ENCODE measurements at places on chromosomes 2 and 18. TPM values are rescaled to one million over a fixed set of nuclear protein-coding genes. Genes with fewer than 3 reads are reported as not detected.

Gene PDK1
- 53.0 TPM for total RNA-seq

Gene SCN3A
- not detected for total RNA-seq

Gene GKN2
- not detected for total RNA-seq

Gene LOXHD1
- not detected for total RNA-seq

Gene C2orf76
- 7.3 TPM for total RNA-seq

Gene C1D
- total RNA-seq: 22.8 TPM

Gene PEX13
- total RNA-seq: 13.1 TPM

Gene RTP5
- 0.44 TPM for total RNA-seq

Gene PTPRM
- 3.6 TPM for total RNA-seq

Gene CYRIA
- total RNA-seq: not detected

Gene HAAO
- not detected for total RNA-seq

Gene DSG3
- total RNA-seq: not detected

Gene PDCD1
- 12.3 TPM for total RNA-seq

GRCh38 chr2:72694715-72695496 is 130.9 kb downstream of the EXOC6B start:
- H3K4me1 ChIP-seq: no peaks in the 10 kb centered on the region
- no peak overlapping the region for H3K27ac ChIP-seq
- H3K36me3 ChIP-seq: no peaks in the 10 kb centered on the region
- H3K4me3 ChIP-seq: no peak overlapping the region

DNA sequence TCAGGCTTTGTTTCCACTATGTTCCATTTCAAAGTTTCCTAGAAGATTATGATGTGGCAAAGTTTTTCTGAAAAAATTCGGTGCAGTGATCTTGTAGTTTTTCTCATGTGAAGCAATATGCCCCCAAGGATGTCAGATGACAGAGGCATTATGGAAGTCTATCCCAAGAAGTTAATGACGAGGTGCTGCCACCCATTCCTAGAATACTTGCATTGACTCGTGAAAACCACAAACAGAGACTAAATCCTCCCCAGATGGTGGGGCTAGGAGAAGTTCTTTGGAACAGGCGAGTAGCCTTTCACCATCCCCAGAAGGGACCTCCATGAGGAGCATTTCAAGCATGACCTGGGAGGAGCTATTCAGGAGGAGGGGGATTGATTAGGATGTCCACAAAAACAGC is 40.2 kb upstream of the COPS8 start:
- no peaks in the 10 kb centered on the region for H3K27me3 ChIP-seq
- H3K27ac ChIP-seq: no peak overlapping the region
- DNase-seq: no peak
- H3K4me3 ChIP-seq: no peak overlapping the region
- H3K4me1 ChIP-seq: no peaks in the 10 kb centered on the region
- no peaks in the 10 kb centered on the region for H3K36me3 ChIP-seq

DNA sequence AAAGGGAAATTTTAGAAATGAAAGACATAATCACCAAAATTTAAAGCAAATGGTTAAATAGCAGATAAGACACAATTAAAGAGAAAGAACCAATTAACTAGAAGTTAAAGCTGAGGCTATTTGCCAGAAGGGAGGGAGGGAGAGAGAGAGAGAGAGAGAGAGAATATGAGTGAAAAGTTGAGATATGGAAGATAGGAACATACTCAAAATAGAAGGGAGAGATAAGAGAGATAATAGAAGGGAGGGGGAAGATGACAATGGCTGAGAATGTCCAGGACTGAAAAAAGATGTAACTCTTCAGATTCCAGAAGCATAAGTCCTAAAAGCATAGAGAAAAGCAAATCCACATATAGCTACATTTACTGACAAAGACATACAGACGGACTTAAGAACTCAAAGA is 17.1 kb upstream of the AAK1 start:
- no peak overlapping the region for H3K4me3 ChIP-seq
- no peak for DNase-seq
- H3K4me1 ChIP-seq: no peaks in the 10 kb centered on the region
- H3K27ac ChIP-seq: no peak overlapping the region
- no peaks in the 10 kb centered on the region for H3K27me3 ChIP-seq

DNA sequence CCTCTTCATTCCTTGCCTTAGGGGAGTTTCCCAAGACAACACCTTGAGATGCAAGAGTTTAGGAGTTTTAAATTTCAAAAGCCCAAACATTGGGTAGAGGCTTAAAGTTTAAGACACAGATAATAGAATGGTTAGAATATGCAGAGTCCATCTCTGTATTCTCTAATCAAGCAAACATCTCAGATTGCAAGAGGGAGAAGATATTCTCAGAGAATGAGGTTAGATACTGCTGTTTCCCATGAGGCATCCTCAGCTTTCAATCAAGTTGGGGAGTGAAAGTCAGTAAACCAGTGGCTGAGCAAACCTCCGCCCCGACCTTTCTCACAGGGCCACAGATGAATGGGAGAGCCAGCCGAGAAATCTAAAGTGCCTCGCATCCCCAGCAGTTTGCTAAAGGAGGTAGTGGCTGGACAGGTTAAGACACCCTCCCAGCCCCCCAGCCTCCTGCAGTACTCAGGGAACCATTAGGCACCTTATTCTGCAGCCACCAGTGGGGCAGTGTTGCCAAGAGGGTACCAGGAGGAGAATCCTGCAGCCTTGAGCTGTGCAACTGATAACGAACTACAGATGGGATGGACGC is 30.0 kb downstream of the FBXO36 start:
- no peaks in the 10 kb centered on the region for H3K27me3 ChIP-seq
- no peak overlapping the region for H3K4me3 ChIP-seq
- no peaks in the 10 kb centered on the region for H3K36me3 ChIP-seq

DNA sequence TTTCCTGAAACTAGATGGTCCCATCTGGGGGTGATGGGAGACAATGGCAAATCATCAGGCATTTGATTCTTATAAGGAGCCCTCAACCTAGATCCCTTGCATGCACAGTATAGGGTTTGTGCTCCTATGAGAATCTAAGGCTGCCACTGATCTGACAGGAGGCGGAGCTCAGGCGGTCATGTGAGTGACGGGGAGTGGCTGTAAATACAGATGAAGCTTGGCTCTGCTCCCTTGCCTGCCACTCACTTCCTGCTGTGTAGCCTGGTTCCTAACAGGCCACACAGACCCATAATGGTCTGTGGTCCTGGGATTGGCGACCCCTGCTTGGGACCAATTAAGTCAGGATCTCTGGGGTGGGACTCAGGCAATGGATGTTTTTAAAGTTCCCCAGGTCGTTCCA is 293.4 kb downstream of the ZNF521 start:
- H3K27me3 ChIP-seq: no peaks in the 10 kb centered on the region
- no peak for DNase-seq
- no peaks in the 10 kb centered on the region for H3K4me1 ChIP-seq

GRCh38 chr2:159684796-159685195 is 27.5 kb upstream of the MARCHF7 start:
- H3K4me3 ChIP-seq: no peak overlapping the region
- no peak overlapping the region for H3K27ac ChIP-seq
- no peaks in the 10 kb centered on the region for H3K27me3 ChIP-seq
- H3K4me1 ChIP-seq: no peaks in the 10 kb centered on the region

- H3K4me3 ChIP-seq: no peak overlapping the region
- no peak overlapping the region for H3K27ac ChIP-seq
- H3K4me1 ChIP-seq: no peaks in the 10 kb centered on the region
- peaks cover under 1% of the 10 kb centered on the region for H3K36me3 ChIP-seq
Observed at GRCh38 chr2:61995515-61995914, 90.0 kb downstream of the COMMD1 start.

GRCh38 chr2:56177420-56178220 is 6.2 kb upstream of the CCDC85A start:
- H3K27ac ChIP-seq: no peak overlapping the region
- H3K27me3 ChIP-seq: no peaks in the 10 kb centered on the region
- H3K36me3 ChIP-seq: no peaks in the 10 kb centered on the region
- DNase-seq: no peak
- H3K4me3 ChIP-seq: no peak overlapping the region
- no peaks in the 10 kb centered on the region for H3K4me1 ChIP-seq

DNA sequence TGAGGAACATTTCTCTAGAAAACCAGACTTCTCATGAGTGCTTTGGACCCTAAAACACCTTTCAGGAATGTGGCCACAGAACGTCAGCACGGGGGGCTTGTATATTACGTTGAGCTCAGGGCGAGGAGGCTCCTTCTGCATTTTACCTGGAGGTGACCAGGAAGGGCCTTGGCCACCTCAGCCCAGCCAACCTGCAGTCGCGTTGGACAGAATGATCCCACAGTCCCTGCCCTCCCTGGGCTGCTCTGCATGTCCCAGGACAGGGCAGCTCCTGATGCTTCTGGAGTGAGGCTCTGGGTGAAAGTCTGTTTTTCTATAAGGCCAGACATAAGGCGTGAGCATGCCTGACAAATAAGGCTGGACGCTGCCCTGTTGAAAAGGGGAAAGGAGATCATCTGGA is 121.9 kb downstream of the NDUFA10 start:
- no peak overlapping the region for H3K27ac ChIP-seq
- no peak for DNase-seq
- H3K4me1 ChIP-seq: no peaks in the 10 kb centered on the region
- no peaks in the 10 kb centered on the region for H3K36me3 ChIP-seq

GRCh38 chr18:54713386-54713785 is 114.9 kb upstream of the RAB27B start:
- no peaks in the 10 kb centered on the region for H3K27me3 ChIP-seq
- H3K4me3 ChIP-seq: no peak overlapping the region
- H3K27ac ChIP-seq: no peak overlapping the region
- no peak for DNase-seq
- H3K4me1 ChIP-seq: peaks cover 10% of the 10 kb centered on the region
- H3K36me3 ChIP-seq: no peaks in the 10 kb centered on the region

GRCh38 chr2:205769495-205769850 is 87.2 kb downstream of the NRP2 start:
- no peaks in the 10 kb centered on the region for H3K4me1 ChIP-seq
- H3K27ac ChIP-seq: no peak overlapping the region
- H3K4me3 ChIP-seq: no peak overlapping the region

- H3K27me3 ChIP-seq: no peaks in the 10 kb centered on the region
- no peak overlapping the region for H3K27ac ChIP-seq
- H3K4me1 ChIP-seq: no peaks in the 10 kb centered on the region
- H3K4me3 ChIP-seq: no peak overlapping the region
Observed at GRCh38 chr2:6352247-6352646, 513.5 kb downstream of the CMPK2 start.

DNA sequence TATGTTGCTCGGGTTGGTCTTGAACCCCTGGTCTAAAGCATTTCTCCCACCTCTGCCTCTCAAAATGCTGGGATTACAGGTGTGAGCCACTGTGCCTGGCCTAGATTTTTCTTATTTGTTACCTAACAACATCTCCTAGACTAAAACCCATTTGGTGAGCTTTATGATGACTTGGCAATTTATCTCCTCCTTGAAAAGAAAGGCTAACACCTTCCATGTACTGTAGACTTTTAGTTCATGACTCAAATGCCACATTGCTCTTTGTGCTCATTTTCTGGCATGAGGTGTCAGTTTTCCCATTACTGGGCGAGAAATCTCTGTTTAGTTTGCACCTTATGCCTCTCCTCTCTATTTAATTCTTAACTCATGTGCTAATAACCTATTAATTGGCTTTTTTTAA is 12.3 kb upstream of the SERPINB5 start:
- peaks cover 21% of the 10 kb centered on the region for H3K27me3 ChIP-seq
- DNase-seq: no peak
- no peaks in the 10 kb centered on the region for H3K4me1 ChIP-seq
- no peak overlapping the region for H3K4me3 ChIP-seq
- H3K36me3 ChIP-seq: no peaks in the 10 kb centered on the region

DNA sequence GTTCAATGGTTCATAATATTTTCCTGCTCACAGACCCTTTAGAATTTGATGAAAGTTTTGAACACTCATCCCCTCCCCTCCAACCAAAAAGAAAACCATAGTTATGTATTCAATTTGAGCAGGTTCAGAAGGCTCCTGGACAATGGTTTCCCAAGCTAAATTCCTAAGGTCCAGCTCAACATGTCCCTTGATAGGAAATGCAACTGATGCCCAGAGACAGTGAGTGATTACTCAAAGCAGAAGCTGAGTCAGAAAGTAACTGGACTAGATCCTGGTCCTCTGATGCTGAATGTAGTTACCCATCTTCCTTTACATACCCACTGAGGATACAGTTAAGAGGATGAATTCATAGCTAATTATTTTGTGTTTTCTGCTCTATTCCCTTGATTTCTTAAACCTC is 218.9 kb upstream of the NCKAP5 start:
- no peaks in the 10 kb centered on the region for H3K36me3 ChIP-seq
- H3K4me1 ChIP-seq: no peaks in the 10 kb centered on the region
- no peaks in the 10 kb centered on the region for H3K27me3 ChIP-seq
- no peak overlapping the region for H3K27ac ChIP-seq
- H3K4me3 ChIP-seq: no peak overlapping the region
- DNase-seq: no peak

GRCh38 chr2:235390108-235390815 is 103.6 kb upstream of the AGAP1 start:
- no peaks in the 10 kb centered on the region for H3K27me3 ChIP-seq
- peaks cover 10% of the 10 kb centered on the region for H3K4me1 ChIP-seq
- H3K4me3 ChIP-seq: peak overlapping the region; percentile 64
- no peak overlapping the region for H3K27ac ChIP-seq
- H3K36me3 ChIP-seq: no peaks in the 10 kb centered on the region

DNA sequence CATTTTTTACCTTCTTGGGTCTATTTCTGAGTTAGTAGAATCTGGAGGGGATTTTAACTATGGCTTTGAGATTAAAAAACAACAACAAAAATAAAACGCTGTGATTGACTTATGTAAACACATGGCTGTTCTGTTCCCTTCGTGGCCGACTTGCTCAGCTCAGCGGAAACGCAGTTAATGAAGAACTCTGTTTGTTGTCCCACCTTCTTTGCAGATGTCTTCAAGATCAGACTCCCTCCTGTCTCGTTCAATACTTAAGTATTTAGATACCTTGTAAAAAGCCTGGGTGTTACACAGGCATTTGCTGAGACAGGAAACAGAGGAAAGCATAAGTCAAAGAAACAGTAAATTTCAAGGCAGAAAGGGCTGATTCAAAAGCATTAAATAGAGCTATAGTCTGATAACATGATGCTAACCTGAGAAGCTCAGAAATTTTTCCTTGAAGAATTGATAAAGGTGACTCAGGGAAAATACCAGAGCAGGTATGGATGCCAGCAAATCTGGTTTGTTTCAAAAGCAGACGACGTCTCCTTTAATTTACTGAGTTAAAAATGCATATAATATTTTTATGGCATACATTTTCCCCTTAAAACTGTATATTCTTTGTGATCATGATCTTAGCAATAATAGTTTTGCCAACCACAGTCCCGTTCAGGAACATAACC is 21.7 kb upstream of the POLI start:
- peak overlapping the region; percentile 34 for H3K4me3 ChIP-seq
- H3K36me3 ChIP-seq: no peaks in the 10 kb centered on the region
- H3K4me1 ChIP-seq: peaks cover 28% of the 10 kb centered on the region
- DNase-seq: peak; percentile 41

DNA sequence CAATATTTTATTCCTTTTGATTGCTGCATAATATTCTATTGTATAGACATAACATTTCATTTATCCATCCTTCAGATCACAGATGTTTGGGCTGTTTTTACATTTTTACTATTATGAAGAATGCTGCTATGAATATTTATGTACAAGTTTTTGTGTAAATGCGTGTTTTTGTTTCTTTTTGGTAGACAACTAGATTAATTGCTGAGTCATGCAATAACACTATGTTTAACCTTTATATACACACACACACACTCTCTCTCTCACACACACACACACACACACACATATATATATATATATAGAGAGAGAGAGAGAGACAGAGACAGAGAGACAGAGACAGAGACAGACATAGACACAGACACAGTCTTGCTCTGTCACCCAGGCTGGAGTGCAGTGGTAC is 926.9 kb downstream of the DCC start:
- no peaks in the 10 kb centered on the region for H3K27me3 ChIP-seq
- no peak for DNase-seq
- no peaks in the 10 kb centered on the region for H3K36me3 ChIP-seq
- H3K27ac ChIP-seq: no peak overlapping the region
- no peaks in the 10 kb centered on the region for H3K4me1 ChIP-seq
- no peak overlapping the region for H3K4me3 ChIP-seq
